ENCODE measurements at places on chromosomes 2 and 18.

- no peak for DNase-seq
Measured at GRCh38 chr2:172098650-172099471, 3.8 kb downstream of the DLX2 start.

- no peak for DNase-seq
Measured at GRCh38 chr2:11008773-11009172, 97.0 kb downstream of the KCNF1 start.

DNA sequence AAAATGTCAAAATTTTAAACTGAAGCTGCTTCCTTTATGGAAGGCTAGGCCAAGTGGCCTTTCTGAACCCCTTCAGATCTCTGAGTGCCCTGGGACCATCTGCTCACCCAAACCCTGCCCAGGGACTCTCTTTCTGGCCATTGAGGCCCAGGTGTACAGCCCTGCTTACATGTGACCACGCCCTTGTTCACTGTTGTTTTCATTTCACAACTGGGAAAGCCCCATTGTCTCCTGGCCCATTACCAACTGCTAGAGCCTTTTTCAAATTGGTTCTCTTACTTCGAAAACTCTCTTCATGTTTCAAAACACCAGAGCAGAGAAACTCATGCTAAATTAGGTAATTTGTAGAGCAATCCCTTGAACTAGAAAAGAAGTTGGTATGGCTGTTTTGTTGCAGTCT is 219.5 kb upstream of the TANK start:
- no peak for DNase-seq

- DNase-seq, result no peak
Measured at GRCh38 chr2:166384774-166385173, 9.0 kb upstream of the SCN9A start.

DNA sequence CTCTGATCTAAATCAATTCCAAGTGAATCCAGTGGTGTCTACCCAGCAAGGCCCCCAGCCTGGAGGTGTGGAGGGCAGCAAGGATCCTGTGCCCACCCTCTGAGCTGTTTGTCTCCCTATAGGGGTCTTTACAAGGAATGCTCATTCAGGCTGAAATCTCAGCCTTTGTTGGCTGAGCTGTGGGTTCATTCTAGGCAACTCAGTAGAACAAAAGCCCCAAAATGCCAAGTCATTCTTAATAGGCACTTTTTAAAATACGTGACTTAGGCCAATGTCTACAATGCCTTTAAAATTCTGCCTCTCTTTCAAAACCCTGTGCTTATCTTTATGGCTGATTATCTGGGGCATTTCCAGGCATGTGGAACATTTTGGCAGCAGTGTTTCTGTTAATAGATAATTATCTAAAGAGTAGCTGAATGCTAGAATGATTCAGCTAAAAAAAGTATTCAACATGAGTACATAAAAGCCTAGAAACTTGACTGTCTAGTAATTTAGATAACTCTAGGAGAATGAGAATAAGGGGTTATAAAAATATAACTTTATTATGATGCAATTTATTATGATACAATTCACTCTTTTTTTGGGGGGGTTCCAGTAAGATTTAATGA is 7.4 kb downstream of the UGT1A6 start:
- DNase-seq, result no peak
